Kidney glomerular epithelial cell (primary cell): ENCODE measurements at places on chromosomes 1 and 21.

GRCh38 chr1:54070171-54070837 is 16.9 kb downstream of the TCEANC2 start:
- peak; percentile 52 for DNase-seq

GRCh38 chr1:236240675-236241074 is 41.1 kb downstream of the ERO1B start:
- no peak for DNase-seq

DNA sequence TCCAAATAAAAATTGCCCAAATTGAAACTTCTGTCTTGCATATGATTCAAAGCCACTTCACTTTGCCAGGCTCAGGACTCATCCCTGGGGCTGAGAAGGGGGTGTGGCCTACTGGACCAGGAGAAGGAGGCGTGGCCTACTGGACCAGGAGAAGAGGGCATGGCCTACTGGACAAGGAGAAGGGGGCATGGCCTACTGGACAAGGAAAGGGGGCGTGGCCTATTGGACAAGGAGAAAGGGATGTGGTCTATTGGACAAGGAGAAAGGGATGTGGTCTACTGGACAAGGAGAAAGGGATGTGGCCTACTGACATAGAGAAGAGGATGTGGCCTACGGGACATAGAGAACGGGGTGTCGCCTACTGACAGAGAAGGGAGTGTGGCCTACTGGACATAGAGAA is 405.3 kb downstream of the RRAGC start:
- no peak for DNase-seq

DNA sequence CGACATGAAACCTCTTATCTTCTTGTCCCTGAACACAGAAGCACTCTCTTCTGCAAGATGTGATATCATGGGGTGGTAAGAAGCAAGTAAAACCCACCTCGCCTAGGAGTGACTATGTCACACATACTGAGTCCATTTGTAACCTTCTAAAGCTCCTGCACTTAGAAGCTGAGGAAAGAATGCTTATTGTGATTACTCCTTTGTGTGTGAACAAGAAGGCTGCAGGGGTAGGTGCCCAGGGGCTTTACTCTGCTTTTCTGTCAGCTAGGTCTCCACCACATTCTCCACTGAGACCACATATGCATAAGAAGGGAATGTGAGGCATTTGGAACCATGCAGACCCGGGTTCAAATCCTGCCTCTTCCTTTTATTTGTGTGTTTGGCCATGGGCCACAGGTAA is 144.3 kb downstream of the DMRTA2 start:
- DNase-seq, result no peak

GRCh38 chr1:204087893-204088528 is 15.1 kb downstream of the SOX13 start:
- no peak for DNase-seq

- DNase-seq, result no peak
These were observed 123.7 kb downstream of the DISC1 start for GRCh38 chr1:231750296-231750695.

GRCh38 chr21:41876928-41877652 is 2.1 kb downstream of the PRDM15 start:
- DNase-seq, result no peak

DNA sequence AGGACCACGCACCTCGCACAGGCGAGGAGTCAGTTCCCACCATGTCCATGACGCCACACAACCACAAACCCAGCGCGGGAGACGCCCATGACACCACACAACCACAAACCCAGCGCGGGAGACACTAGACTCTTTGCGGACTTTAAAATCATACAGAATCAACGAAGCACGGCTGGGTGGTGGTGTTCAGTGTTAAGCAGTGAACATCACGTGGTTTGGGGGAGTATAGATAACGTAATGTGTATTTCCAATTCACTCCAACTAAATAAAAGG is 19.2 kb downstream of the PTTG1IP start:
- no peak for DNase-seq

- DNase-seq, result no peak
These were observed 99.8 kb downstream of the SNX7 start for GRCh38 chr1:98761219-98761865.
